ENCODE measurements at places on chromosomes 4 and X.

GRCh38 chrX:18179446-18179845 is 41.2 kb downstream of the BEND2 start:
- no peak for DNase-seq

- DNase-seq, result no peak
Measured at GRCh38 chrX:55187281-55187680, 32.9 kb upstream of the PAGE5 start.

DNA sequence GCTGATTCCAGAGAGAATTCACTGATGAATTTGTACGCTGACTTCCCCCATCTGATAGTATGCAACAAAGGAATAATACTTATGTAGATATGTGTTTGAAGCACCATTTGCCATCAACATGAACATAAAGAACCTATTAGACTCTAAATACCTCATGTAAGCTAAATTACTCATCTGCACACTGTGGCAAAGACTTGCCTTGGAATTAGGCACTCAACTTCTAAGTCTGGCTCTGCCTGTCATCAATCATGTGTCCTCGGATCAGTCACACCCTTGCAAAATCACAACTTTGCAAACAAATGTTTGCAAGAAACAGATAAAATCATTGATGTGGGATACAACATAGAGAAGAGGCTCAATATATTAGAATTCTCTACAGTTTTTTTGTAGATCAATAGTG is 169.9 kb upstream of the LDB2 start:
- DNase-seq, result no peak

- no peak for DNase-seq
Measured at GRCh38 chrX:129876771-129877305, 29.1 kb upstream of the UTP14A start.

- DNase-seq, result no peak
Measured at GRCh38 chrX:153780678-153781427, at the start of gene SRPK3. TSS of gene SRPK3 (plus strand) at chrX:153781041. CDS start at chrX:153781087, 46 bp downstream.

- DNase-seq, result no peak
Measured at GRCh38 chr4:162891788-162892707, 274.6 kb downstream of the NAF1 start.

DNA sequence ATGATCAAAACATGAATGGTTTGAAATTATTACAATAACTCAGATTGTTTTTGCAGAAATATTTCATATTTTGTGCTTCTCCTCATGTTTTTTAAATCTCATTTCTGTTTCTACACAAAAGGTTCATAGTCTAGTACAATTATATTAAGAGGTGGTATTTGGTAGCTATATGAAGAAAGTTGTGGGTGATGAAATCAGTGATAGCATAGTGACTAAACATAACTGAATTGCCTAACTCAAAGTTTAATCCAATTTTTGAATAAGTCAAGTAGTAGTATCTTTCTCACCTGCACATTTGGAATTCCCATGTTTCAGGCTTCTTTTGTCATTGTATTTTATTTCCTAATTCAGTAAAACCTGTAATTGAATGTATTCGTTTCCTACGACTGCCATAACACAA is 648.7 kb downstream of the GRID2 start:
- no peak for DNase-seq

DNA sequence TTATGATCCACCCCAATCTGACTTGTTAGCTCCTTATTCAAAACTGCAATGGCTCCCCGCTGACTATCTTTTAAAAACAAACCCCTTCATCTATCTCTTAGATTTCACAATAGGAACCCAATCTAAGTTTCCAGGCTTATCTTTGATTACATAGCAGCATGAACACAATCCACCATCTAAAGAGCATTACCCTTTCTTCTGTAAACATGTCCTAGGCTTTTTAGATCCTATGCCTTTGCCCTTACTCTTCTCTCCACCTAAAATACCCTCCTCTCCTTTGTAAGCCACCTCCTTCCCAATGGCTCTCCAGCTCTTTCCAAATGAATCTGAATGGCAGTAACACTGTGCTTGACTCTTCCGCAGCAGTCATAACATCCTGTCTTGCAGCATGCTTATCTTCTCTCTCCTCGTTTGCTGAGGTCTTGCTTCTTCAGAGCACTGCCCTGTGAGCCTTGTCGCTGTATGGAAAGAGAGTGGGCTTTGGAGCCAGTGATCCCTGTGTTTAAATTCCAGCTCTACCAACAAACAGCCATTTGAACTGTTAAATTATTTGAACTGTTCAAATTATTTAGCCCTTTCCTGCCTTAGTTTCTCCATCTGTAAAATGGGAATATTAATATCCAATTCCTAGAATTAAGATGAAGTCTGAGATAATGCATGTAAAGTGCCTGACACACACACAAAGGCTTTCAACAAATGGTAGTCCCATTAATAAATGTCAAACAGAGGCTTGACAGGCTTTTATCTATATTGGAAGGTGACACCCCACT is 16.2 kb upstream of the TSPAN5 start:
- DNase-seq, result no peak

DNA sequence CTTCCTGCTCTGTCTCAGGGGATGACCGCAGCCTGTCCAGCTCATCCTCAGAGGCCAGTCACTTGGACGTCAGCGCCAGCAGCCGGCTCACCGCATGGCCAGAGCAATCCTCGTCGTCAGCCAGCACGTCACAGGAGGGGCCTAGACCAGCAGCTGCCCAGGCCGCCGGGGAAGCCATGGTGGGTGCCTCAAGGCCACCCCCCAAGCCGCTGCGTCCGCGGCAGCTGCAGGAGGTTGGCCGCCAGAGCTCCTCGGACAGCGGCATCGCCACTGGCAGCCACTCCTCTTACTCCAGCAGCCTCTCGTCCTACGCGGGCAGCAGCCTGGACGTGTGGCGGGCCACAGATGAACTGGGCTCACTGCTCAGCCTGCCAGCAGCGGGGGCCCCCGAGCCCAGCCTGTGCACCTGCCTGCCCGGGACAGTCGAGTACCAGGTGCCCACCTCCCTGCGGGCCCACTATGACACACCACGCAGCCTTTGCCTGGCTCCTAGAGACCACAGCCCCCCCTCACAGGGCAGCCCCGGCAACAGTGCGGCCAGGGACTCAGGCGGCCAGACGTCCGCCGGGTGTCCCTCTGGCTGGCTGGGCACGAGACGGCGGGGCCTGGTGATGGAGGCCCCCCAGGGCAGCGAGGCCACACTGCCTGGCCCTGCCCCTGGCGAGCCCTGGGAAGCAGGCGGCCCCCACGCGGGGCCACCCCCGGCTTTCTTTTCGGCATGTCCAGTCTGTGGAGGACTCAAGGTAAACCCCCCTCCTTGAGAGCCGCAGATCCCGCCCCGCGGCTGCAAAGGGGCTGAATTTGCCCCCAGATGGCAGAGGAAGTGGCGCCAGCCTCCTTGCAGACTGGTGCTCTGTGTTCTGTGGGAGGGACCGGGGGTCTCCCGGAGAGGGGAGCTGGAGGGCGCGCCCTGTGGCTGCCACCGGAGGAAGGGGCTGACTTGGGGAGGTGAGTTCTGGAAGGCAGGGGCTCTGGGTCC is 29.9 kb downstream of the DOK7 start:
- DNase-seq, result no peak

- DNase-seq, result no peak
Measured at GRCh38 chr4:125283707-125284279, 31.0 kb upstream of the FAT4 start.

GRCh38 chrX:105647749-105648148 is 174.6 kb upstream of the NRK start:
- DNase-seq, result no peak

GRCh38 chr4:89645482-89645881 is 191.5 kb downstream of the SNCA start:
- no peak for DNase-seq

GRCh38 chr4:123893011-123893981 is 496.7 kb downstream of the SPRY1 start:
- no peak for DNase-seq

DNA sequence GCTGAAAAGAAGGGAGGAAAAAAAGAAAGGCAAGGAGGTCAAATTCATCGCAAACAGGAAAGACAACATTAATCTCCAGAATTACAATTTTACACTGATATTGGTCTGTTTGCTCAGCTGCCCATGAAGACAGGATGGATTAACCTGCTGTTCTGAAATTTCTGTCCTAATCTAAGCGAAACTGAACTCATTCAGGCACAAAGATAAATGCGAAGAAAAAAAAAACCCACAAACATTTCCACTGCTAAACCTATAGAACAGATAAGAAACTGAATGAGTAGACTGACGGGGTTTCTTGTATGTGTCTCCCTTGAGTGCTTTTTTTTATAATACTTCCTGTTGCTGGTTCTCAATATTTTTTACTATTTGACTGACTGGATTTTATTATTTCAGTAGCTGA is 251.8 kb upstream of the FTHL17 start:
- DNase-seq, result no peak

Measured in activated T-cell treated with anti-CD3 and anti-CD28 coated beads for 48 hours (primary cell).